Heart left ventricle (tissue), 16 donors: ENCODE measurements at places on chromosomes 5 and 9. TPM values are rescaled to one million over a fixed set of nuclear protein-coding genes. Genes with fewer than 3 reads are reported as not detected.

The C9orf153 gene
- 0.42 TPM for total RNA-seq

DNA sequence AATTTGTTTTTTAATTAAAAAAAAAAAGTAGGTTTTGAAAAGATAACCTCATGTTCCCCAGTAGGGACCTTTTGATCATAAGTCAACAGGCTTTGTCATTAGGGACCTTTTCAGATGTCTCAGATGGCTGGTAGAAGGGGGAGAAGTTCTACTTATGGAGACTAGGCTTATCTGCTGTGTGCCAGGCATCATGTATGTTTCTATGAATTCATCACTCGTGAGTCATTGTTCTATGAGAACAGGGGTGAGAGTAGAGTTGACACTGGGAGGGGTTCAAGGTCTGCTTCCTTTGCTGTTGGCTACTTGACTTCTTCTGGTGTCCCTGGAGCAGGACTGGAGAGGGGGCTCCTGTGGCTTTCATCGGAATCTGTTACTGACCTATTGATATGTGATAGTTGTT is 138.8 kb downstream of the KDM4C start:
- DNase-seq: no peak

The FKTN gene
- 6.0 TPM for total RNA-seq

The GABRA6 gene
- not detected for total RNA-seq

The RELL2 gene
- total RNA-seq: 0.36 TPM

The SLC1A1 gene
- 2.8 TPM for total RNA-seq

GRCh38 chr5:68007451-68007850 is 208.1 kb upstream of the PIK3R1 start:
- DNase-seq: no peak

The PTGES gene
- total RNA-seq: 1.2 TPM

The IL7R gene
- total RNA-seq: 0.50 TPM

GRCh38 chr5:154394307-154394706 is 51.5 kb upstream of the SAP30L start:
- no peak for DNase-seq

The HSD17B4 gene
- 248 TPM for total RNA-seq

- DNase-seq: no peak
These were observed 1012.3 kb downstream of the CDH9 start for GRCh38 chr5:26026044-26026443.

GRCh38 chr9:90803860-90804593 is 2.4 kb downstream of the SYK start:
- DNase-seq: no peak

- DNase-seq: no peak
These were observed 325.8 kb downstream of the TMEM38B start for GRCh38 chr9:106020186-106020585.

DNA sequence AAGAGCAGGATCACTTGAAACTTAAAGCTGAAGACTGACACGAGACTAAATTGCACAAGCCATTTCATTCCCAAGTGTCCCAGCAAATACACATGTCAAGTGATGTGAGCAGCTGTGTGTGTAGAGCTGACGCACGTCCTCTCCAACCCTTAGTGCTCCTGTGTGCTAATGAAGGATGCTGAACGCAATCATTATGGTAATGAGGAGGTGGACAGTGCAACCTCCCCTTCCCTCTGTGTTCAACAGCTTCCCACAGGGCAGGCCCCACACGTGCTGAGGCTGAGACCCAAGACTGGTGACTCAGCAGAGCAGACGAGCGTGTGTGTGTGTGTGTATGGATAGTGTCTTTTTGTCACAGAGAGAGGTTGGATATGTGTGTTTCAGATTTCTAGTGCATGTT is 702.1 kb downstream of the SEMA5A start:
- no peak for DNase-seq

GRCh38 chr5:58191443-58191842 is 268.4 kb downstream of the PLK2 start:
- no peak for DNase-seq

The SUSD3 gene
- 0.37 TPM for total RNA-seq

DNA sequence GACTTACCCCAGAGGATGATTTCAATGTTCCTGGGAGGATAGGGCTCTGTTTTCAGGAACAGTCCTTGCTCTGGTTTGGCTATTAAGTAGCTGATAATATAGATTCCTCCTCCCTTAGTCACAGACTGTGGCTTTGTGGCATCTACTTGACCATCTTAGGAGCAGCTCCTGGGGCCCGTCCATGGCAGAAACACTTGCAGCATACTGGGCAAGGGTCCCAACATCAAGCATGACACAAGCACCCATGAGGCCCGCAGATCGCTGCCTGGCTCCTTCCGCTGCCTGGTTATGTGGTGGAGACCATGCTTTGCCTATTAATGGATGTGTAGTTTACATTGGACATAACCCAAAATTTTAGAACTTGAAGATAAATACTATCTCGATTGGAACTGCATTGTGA is 170.1 kb downstream of the ICE1 start:
- DNase-seq: no peak

GRCh38 chr5:113507601-113508000 is 5.9 kb upstream of the YTHDC2 start:
- no peak for DNase-seq

The BTNL3 gene
- not detected for total RNA-seq

DNA sequence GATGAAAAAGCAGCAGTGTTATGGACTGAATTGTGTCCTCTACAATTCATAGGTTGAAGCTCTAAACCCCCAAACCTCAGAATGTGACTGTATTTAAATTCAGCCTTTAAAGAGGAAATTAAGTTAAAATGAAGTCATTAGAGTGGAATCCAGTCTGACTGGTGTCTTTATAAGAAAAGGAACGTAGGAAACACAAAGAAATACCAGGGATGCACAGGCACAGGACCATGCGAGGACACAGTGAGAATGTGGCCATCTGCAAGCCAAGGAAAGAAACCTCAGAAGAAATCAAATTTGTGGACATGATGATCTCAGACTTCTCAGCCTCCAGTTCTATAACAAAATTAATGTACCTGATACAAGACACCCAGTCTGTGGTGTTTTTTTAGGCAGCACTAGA is 971.2 kb upstream of the CDH9 start:
- no peak for DNase-seq

The FCN2 gene
- not detected for total RNA-seq

- DNase-seq: no peak
These were observed 47.0 kb upstream of the SHC3 start for GRCh38 chr9:89225587-89225986.

- DNase-seq: no peak
These were observed 25.1 kb upstream of the GCNT1 start for GRCh38 chr9:76433836-76434235.

- no peak for DNase-seq
These were observed 484.6 kb downstream of the SPATA31A7 start for GRCh38 chr9:61674465-61674864.

The PCDHB14 gene
- 3.0 TPM for total RNA-seq

DNA sequence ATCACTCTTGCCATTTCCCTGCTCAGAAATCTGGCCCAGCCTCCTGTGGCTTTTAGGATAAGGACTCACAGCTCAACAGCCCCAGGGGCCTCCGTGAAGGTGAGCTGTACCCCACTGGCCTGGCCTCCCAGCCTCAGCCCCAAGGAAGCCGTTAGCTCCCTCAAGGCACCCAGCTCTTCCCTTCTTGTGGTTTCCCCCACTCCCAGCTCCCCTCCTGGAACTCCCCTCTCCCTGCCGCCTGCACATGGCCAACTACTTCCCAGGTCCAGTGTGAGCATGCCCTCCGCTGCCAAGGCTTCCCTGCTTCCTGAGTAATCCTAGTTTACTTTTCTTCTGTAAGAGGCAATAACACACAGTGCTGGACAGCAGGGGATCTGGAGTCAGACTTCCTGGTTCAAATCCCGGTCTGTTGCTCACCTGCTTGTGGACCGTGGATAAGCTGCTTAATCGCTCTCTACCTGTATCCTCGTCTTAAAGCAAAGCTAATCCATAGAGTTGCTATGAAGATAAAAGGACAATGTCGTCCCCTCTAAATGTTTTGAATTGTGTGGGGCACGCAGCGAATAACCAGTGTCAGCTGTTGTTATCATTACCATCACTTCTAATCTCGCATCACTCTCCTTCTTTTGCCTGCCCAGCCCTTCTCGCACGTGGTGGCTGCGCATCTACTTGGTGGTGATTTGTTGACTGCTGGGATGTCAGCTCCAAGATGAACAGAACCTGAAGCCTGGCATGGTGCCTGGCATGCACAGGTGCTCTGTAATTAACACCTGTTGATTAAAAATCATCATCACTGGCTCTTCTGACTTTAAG is 86.6 kb downstream of the C5orf15 start:
- no peak for DNase-seq

The GHR gene
- total RNA-seq: 9.6 TPM
